ENCODE measurements at places on chromosomes 11 and 22. TPM values are rescaled to one million over a fixed set of nuclear protein-coding genes. Genes with fewer than 3 reads are reported as not detected.

The TBX1 gene
- 4.1 TPM for total RNA-seq

The TOLLIP gene
- total RNA-seq: 46.1 TPM

The ASPHD2 gene
- total RNA-seq: 1.8 TPM

The CPT1A gene
- 33.7 TPM for total RNA-seq

The CCDC87 gene
- total RNA-seq: 0.49 TPM

The EHD1 gene
- total RNA-seq: 123 TPM

The SLC22A25 gene
- not detected for total RNA-seq

The OR51B4 gene
- total RNA-seq: not detected

The OR2AG1 gene
- total RNA-seq: not detected

The TBX10 gene
- not detected for total RNA-seq

The MAPK8IP1 gene
- 6.6 TPM for total RNA-seq

The OLFML1 gene
- not detected for total RNA-seq

The IRAG1 gene
- 0.04 TPM for total RNA-seq

The CHID1 gene
- 75.7 TPM for total RNA-seq

The RAB30 gene
- 6.0 TPM for total RNA-seq

The FXYD2 gene
- total RNA-seq: 17.3 TPM

The SPATA19 gene
- total RNA-seq: not detected

The DERL3 gene
- 0.81 TPM for total RNA-seq

The ALKBH3 gene
- 22.9 TPM for total RNA-seq

The TRIM29 gene
- total RNA-seq: 28.0 TPM

The SHISAL1 gene
- 2.7 TPM for total RNA-seq

The APOBEC3H gene
- total RNA-seq: 0.30 TPM

The IFITM1 gene
- total RNA-seq: 0.17 TPM

The HYLS1 gene
- total RNA-seq: 13.0 TPM

The C11orf65 gene
- 0.31 TPM for total RNA-seq

The OR6A2 gene
- not detected for total RNA-seq

The MUC2 gene
- total RNA-seq: 0.13 TPM

The CRYBA4 gene
- total RNA-seq: not detected

The UPK3A gene
- not detected for total RNA-seq

The OOSP4B gene
- total RNA-seq: not detected

The CHKB gene
- 15.2 TPM for total RNA-seq

The PHLDA2 gene
- total RNA-seq: 114 TPM
